ENCODE measurements at places on chromosomes 1 and 21. TPM values are rescaled to one million over a fixed set of nuclear protein-coding genes. Genes with fewer than 3 reads are reported as not detected.

DNA sequence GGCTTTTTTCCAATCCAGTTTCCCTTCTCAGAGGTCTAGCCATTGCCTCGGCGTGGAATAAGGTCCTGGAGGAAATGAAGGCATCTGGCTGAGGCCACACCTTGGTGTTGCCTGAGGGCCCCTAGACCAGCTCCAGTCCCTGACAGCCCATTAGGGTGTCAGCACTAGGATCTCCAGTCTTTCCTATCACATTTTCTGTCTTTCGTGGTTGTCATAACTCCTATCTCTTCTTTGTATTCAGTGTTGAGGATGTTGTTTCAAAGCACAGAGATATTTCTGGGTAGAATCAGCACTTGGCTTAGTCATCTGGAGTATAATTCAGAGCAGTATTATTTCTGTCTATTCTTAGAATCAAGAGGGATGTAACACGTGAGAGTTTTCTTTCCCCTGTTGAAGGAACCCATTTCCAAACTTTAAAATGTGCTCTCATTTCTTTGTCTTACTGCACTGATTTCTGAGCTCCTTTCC is 844.3 kb downstream of the KCNT2 start:
- DNase-seq, result no peak

- DNase-seq, result no peak
Observed at GRCh38 chr1:53740621-53741105, 1.7 kb upstream of the GLIS1 start.

DNA sequence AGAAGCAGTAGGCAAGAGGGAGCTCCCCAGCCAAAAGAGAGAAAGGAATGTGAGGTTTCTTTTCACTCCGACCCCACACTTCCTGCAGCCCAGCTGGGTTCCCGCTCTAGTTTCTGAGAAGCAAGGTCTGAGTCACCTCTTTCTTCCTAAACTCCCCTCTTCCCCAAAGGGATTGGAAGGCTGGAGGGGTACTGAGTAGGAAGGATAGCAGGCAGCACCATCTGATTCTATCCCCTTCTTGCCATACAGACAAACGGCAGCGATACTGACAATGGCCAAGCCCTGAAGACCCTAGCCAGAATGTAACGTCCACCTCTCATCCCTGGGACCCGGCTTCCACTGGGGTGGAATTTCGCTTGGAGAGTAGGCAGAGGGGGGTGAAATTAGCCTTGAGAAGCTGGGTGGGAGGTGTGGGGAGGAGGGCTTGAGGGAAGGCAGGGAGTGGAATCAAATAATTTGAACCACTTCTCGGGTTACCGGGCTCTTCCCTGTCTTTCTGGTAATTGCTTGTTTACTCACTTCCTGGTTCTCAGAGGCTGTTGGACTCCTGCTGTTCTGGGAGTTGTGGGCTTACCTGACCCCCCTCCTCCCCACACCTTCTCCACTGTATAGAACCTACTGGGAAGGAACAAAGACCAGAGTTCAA is 13.2 kb downstream of the IER5 start:
- DNase-seq, result no peak

GRCh38 chr1:185559684-185560331 is 174.4 kb upstream of the HMCN1 start:
- DNase-seq, result no peak

DNA sequence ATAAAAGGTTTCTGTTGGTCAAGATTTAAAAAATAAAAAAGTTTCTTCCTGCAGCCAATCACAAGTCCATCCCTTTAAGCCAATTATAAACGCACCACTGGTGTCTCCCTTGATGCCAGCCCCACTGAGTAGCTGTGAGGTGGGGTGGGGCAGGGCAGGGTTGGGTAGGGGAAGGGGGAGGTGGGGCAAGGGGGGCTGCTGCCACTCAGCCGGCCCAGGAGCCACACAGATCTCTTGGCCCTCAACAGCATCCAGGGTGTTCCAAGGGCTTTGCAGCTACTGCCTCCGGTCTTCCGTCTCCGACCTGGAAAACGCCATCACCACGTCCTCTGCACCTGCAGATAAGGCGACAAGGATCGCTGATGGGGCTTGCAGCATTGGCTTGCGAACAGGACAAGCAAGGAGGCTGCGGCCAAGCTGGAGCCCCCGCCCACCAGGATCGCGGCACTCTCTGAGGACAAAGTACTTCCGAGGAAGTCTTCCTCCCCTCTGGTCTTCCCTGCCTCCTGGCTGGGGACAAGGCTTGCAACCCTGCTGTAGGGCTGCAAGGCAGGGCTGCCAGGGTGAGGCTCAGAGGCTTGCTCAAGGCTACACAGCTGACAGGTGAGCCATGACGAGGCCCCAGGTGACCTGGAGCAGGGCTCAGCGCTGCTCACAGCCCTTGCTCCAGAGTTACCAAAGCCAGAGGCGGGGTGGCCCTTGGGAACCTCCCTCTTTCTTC is 26.8 kb upstream of the CLSTN1 start:
- no peak for DNase-seq

The GJA4 gene
- 20.3 TPM for polyA plus RNA-seq

The BEND5 gene
- polyA plus RNA-seq, result 30.2 TPM

The EEIG2 gene
- 18.7 TPM for polyA plus RNA-seq

The CD1C gene
- polyA plus RNA-seq, result 1.9 TPM

Measured in right renal cortex interstitium (tissue), 3 donors.